ENCODE measurements at places on chromosomes 6 and 20.

GRCh38 chr20:11354846-11355245 lies 562.8 kb upstream of the BTBD3 start:
- no peak for DNase-seq

DNA sequence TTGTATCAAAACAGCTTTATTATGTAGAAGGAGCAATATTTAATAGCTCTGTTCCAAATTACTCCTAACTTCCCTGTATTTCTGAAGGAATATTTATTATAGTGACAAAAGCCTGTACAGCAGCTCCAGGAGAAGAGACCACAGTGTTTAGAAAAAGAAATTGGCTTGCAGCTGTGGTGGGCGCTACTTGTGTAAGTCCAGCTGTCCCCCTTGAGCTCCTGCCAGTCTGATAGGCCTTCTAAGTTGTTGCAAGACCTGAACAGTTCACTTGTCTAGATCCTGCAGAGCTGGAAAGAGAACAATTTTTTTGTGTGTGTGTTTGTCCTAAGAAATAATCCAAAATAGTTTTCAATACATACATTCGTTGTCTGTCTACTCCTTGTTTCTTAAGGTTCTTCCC lies 86.6 kb downstream of the JARID2 start:
- DNase-seq: no peak

GRCh38 chr6:163414117-163414945 lies at the start of gene QKI:
QKI (plus strand) TSS chr6:163414718; CDS start chr6:163415194, 476 bp downstream.
- peak; percentile 61 for DNase-seq

GRCh38 chr20:56468316-56469076 lies at the start of gene RTF2:
RTF2 (plus strand) TSS chr20:56468627; CDS start chr20:56468698, 71 bp downstream.
- peak; percentile 93 for DNase-seq

GRCh38 chr20:61733891-61734732 lies 331.6 kb downstream of the TAF4 start:
- DNase-seq: no peak

DNA sequence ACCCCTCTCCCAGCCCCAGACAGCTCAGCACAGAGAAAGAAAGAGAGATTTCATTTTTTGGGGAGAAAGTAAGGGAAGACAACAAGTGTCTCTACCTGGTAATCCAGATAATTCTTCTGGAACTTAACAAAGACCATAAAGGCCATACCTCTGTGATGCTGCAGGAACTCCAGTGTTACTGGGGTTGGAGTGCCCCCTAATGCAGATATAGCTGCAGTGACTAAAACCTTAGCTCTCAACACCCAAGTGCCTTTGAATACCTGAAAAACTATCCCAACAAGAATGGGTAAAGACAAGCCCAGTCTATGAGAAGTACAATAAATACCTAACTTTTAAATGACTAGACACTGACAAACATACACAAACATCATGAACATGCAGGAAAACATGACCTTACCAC lies 365.3 kb upstream of the PTCHD4 start:
- DNase-seq: no peak

GRCh38 chr6:16316741-16317251 lies 78.4 kb downstream of the GMPR start:
- DNase-seq: no peak

DNA sequence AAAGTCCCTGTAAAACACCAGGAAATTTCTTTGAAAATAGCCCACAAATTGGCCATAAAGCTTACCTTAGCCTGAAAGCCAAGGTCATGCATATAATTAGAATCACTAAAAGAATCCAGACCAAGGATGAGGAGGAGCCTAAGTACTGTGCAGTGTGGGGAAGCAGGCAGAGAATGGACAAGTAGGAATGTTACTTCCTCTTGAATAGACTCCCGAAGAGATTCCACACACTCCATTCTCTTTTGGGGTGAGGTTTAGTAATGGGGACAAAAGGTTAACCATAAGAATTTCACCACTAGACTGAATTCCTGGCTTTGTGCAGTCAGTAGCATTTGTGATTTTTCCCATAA lies 27.5 kb upstream of the MARCKS start:
- DNase-seq: no peak

DNA sequence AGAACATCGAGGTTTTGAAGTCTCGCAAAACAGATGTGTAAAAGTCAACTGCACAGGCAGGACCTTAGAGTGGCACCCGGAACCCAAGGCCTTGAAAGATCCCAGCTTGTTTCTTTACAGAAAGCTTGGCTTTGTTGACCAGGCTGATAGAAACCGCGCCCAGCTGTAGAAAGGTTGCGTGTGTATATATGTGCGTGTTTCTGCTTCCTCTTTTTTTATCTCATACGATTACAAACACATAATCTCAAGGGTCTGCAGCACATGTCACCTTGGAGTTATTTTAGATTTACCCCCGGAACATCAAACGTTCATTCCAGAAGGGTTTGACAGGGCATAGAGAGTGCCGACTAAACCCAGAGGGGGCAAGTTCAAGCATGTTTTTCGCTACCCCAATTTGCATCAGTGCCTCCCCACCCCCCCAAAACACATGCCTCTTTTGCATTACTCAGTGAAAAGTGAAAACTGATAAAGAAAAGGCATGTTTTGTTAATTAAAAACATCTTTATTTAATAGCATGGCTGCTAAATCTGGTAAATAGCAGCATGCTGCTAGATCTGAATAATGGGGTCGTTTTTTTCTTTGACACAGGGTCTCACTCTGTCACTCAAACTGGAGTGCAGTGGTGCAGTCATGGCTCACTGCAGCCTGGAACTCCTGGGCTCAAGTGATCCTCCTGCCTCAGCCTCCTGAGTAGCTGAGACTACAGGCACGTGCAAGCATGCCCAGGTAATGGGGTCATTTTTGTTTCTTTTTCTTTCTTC lies 33.2 kb upstream of the NCOA3 start:
- no peak for DNase-seq

GRCh38 chr6:35055891-35056290 lies 85.2 kb downstream of the TCP11 start:
- no peak for DNase-seq

GRCh38 chr20:19973961-19974629 lies 43.1 kb upstream of the NAA20 start:
- no peak for DNase-seq

- DNase-seq: no peak
Measured at GRCh38 chr20:50197463-50198179, 7.0 kb downstream of the CEBPB start.

All from activated CD4-positive, alpha-beta T cell treated with anti-CD3 and anti-CD28 coated beads, Interleukin-2, amount 50 U/mL, for 24 hours (primary cell).